ENCODE measurements at places on chromosomes 12 and 14.

DNA sequence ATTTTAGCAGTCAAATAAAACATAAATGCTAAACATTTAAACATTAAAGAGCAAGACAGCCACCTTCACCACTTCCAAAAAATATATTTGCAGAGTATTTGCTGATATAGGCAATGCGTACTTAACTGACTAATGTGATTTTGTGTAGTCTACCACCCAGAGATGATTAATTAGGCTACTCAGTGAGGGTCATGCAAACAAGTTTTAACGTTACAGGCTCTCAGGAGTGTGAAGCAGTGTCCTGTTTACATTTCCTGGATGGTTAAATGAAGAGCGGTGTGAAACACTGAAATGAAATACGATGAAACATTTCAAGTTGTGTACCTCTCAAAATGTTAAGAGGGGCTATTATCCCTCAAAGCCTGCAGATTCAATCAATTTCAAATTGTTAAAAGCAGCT lies 165.8 kb upstream of the LRIG3 start:
- no peak for DNase-seq

GRCh38 chr12:47212701-47213039 lies 132.9 kb upstream of the AMIGO2 start:
- DNase-seq, result no peak

- DNase-seq, result no peak
These were observed 11.8 kb downstream of the FNTB start for GRCh38 chr14:64998455-64998931.

DNA sequence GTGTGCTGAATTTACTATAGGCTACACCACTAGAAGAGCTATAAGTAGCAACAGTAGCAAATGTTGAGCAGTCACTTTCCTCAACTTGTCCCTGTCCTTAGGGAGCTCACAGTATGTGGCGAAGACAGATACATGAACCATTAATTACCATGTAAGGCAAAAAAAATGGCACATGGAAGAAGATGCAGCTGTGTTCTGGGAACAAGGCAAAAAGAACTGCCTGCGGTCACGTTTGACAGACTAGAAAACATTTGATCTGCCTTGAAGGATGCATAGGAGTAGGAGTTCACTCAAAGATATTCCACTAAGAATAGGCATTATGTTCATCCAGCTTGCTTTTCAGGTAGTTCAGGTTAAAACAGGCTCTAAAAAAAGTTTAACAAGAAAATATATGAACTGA lies 46.5 kb upstream of the IFNG-AS1 start:
- DNase-seq, result no peak

DNA sequence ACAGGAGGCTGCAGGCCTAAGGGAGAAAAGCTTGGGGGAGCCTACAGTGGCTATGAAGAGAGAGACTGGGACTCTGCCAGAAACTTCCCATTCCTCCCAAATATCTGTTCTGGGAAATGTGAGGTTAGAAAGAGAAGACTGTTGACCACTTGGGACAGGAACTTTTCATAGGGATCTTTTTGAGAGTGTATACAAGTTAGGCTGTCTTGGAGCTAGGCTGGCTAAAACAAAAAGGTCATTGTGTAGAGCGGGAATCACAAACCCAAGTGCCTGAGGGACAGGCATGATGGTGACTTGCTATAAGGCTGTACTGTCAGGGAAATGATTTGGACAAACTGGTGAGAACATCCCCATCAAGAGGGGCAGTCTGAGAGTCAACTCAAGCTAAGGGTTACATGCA lies 175.1 kb downstream of the GRIP1 start:
- DNase-seq, result no peak

GRCh38 chr14:89540009-89540829 lies 123.2 kb upstream of the FOXN3 start:
- no peak for DNase-seq

GRCh38 chr14:28300356-28300755 lies 466.2 kb upstream of the FOXG1 start:
- no peak for DNase-seq

- DNase-seq, result no peak
These were observed 32.8 kb downstream of the PDZRN4 start for GRCh38 chr12:41220931-41221330.

DNA sequence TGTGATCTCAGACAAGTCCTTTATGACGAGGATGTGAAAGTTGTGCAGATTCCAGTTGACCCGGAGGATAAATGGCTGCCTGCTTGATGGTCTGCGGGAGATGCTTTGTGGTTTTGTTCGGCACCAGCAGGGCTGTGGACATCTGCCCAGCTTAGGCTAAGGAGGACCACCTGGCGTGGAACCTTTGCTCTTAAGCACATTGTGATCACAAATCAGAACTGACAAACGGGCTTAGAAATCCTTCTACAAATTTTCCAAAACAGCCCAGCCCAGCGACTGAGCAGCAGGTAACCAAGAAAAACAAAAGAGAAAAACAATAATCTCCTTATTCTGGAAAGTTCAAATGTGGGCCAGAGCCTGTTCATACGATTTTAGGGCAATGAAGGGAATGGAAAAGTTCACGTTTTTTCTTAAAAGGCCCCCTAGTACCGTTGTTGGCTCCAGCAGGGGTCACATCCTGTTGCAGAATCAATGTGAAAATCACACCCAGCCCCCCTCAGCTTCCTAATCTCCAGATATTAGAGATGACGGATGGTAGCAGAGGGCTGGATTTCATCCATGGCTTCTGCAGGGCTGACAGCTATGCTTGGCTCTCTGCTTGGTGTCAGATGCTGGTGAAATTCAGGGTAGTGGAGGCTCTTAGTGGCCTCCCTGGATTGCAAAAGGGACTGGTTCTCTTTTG lies 81.1 kb upstream of the RFLNA start:
- no peak for DNase-seq
